ENCODE measurements at places on chromosomes 2 and 18. TPM values are rescaled to one million over a fixed set of nuclear protein-coding genes. Genes with fewer than 3 reads are reported as not detected.

DNA sequence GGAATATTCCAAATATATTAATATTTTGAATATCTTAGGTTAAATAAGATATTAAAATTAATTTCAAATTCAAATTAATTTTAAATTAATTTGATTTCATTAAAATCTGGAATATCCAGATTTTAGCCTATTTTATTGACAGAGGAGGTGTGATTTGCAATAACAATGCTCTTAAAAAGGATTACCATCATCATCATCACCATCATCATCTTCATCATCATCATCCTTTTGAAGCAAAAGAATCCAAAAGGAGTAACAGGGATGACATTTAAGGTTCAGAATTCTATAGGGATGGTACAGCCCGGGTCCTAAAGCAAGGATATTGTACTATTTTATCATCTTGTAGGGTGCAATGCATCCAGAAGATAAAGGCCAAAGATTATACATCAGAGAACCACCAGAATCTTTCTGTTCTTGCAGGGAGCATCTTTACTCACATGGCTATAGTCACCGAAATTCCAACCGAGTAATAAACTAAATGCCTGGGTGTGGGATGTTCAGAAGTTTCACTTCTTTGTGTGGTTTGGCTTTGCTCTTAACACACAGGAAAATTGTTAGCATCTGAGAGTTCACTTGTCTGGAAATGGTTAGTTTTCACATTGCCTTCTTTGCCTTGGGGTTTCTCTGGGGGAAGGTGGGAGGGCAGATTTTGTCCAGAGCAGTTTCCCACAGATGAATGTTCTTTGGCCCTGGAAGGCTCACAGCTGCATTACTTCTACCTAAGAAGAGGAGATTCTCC lies 99.1 kb upstream of the ITGA6 start:
- H3K36me3 ChIP-seq = no peaks in the 10 kb centered on the region
- DNase-seq = no peak
- no peak overlapping the region for H3K4me3 ChIP-seq
- no peak overlapping the region for H3K27ac ChIP-seq
- H3K4me1 ChIP-seq = no peaks in the 10 kb centered on the region
- no peaks in the 10 kb centered on the region for H3K27me3 ChIP-seq

- H3K36me3 ChIP-seq = no peaks in the 10 kb centered on the region
- peak overlapping the region; percentile 47 for H3K27ac ChIP-seq
- peak overlapping the region; percentile 64 for H3K4me3 ChIP-seq
- peaks cover 21% of the 10 kb centered on the region for H3K4me1 ChIP-seq
- DNase-seq = no peak
- peaks cover 53% of the 10 kb centered on the region for H3K27me3 ChIP-seq
These were observed 1.2 kb upstream of the CABLES1 start for GRCh38 chr18:23133860-23134779.

- peak overlapping the region; percentile 75 for H3K27ac ChIP-seq
- peaks cover 52% of the 10 kb centered on the region for H3K4me1 ChIP-seq
- H3K4me3 ChIP-seq = peak overlapping the region; percentile 86
- DNase-seq = peak; percentile 85
These were observed 1.3 kb downstream of the CEP68 start for GRCh38 chr2:65057391-65058052.

DNA sequence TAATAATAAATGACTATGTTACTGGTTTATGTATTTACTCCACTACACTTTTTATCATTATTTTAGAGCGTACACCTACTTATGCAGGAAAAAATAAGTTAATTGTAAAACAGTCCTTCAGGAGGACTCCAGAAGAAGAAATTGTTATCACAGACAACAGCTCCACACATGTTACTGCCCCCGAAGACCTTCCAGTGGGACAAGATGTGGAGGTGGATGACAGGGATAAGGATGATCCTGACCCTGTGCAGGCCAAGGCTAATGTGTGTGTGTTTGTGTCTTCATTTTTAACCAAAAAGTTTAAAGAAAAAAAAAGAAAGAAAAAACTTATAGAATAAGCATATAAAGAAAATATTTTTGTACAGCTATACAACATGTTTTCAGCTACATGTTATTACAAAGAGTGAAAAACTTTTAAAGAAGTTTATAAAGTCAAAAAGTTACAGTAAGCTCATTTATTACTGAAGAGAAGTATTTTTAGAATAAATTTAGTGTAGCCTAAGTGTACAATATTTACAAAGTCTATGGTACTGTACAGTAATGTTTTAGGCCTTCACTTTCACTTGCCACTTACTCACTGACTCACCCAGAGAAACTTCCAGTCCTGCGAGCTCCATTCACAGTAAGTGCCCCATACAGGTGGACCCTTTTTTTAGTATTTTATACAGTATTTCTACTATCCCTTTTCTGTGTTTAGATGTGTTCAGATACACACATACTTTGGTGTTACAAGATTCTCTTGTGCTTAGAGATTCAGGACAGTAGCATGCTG lies 7.5 kb downstream of the TGFBRAP1 start:
- no peaks in the 10 kb centered on the region for H3K27me3 ChIP-seq
- peaks cover 24% of the 10 kb centered on the region for H3K4me1 ChIP-seq
- H3K4me3 ChIP-seq = no peak overlapping the region
- H3K27ac ChIP-seq = no peak overlapping the region
- peaks cover 12% of the 10 kb centered on the region for H3K36me3 ChIP-seq
- DNase-seq = no peak

- no peak for DNase-seq
- no peaks in the 10 kb centered on the region for H3K4me1 ChIP-seq
- H3K36me3 ChIP-seq = no peaks in the 10 kb centered on the region
- H3K27ac ChIP-seq = no peak overlapping the region
- no peak overlapping the region for H3K4me3 ChIP-seq
These were observed 4.9 kb downstream of the KCNIP3 start for GRCh38 chr2:95301876-95302641.

DNA sequence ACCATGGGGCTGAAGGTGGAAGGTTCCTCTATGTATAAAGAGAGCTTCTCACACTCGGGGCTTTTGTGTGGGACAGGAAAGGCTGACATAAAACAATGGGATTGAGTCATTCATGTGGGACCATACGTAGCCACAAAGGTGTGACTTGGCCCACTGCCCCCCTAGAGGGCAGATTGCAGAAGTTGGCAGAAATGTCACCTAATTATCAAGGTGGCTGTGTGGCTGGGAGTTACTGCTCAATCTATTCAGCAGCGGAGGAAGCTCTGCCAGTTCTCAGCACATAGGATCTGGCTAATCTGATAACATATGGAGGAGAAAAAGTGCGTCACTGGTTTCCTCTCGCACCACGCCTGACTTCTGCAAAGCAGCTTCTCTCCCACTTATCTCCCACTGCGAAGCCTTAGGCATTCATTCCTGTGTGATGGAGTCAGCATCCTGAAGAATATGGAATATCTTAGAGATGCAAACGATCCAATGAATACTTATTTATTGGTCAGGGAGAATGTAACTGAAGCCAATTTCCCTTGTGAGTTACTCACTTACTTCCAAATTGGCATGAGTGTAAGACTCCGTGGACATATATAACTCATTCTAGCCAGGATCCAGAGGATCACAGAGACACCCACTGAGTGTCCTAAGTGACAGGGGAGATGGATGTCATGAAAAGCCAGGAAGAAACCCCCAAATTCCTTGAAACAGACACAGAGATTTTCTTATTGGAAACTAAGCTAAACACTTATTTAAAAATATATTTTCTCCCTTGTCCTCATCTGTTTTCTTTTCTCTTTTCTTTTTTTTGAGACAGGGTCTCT lies 344.8 kb downstream of the TGIF1 start:
- no peaks in the 10 kb centered on the region for H3K36me3 ChIP-seq
- H3K4me1 ChIP-seq = no peaks in the 10 kb centered on the region
- H3K27me3 ChIP-seq = peaks cover 2% of the 10 kb centered on the region

GRCh38 chr2:206211657-206212255 lies 52.1 kb downstream of the EEF1B2 start:
- peaks cover 17% of the 10 kb centered on the region for H3K27me3 ChIP-seq
- H3K27ac ChIP-seq = no peak overlapping the region
- no peaks in the 10 kb centered on the region for H3K36me3 ChIP-seq

- no peak overlapping the region for H3K27ac ChIP-seq
- peaks cover 13% of the 10 kb centered on the region for H3K27me3 ChIP-seq
- no peak overlapping the region for H3K4me3 ChIP-seq
- no peak for DNase-seq
These were observed 211.9 kb downstream of the ALPK2 start for GRCh38 chr18:58416704-58417683.

DNA sequence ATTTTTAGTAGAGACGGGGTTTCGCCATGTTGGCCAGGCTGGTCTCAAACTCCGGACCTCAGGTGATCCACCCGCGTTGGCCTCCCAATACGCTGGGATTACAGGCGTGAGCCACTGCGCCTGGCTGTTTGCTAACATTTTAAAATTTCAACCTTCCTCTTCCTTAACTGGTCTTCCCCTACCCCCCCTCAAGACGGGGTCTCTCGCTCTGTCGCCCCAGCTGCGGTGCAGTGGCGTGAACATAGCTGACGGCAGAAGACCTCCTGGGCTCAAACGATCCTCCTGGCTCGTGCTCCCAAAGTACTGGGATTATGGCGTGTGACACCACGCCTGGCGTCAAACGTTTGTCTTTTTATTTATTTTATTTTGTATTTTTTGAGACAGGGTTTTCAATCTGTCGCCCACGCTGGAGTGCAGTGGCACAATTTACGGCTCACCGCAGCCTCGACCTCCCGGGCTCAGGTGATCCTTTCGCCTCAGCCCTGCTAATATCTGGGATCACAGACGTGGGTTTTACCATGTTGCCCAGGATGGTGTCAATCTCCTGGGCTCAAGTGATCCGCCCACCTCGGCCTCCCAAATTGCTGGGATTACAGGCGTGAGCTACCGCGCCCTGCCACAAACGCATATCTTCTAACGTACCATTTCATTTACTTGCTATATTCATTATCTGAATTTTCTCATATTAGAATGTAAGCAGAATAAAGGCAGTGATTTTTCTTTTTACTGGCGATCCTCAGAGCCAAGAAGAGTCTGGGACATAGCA lies 984 bp upstream of the MSH2 start:
- peaks cover 20% of the 10 kb centered on the region for H3K36me3 ChIP-seq
- peak overlapping the region; percentile 97 for H3K4me3 ChIP-seq
- H3K27me3 ChIP-seq = no peaks in the 10 kb centered on the region
- H3K27ac ChIP-seq = peak overlapping the region; percentile 93
- peaks cover 26% of the 10 kb centered on the region for H3K4me1 ChIP-seq
- DNase-seq = no peak

DNA sequence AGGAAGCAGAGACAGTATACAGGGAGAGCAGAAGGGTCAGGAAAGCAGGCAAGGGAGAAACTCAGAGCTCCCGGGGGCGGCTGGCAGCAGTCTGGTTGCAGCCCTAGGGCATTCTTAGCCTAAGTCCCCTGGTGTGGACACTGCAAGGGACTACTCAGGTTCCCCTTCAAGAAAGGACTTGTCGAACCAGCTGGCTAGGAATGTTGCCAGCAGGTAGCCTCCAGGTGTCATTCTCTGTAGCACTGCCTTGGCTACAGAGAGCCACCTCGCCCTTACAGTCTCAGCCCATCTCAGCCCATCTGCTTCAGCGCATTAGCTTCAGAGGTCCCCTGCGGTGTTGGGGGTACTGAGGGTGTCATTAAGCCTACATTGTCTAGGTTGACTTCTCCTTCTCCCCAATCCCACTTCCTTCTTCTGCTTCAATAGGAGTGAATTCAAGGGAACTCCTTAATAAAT lies 11.3 kb upstream of the TMSB10 start:
- H3K36me3 ChIP-seq = peaks cover 7% of the 10 kb centered on the region
- H3K27ac ChIP-seq = peak overlapping the region; percentile 75
- H3K27me3 ChIP-seq = no peaks in the 10 kb centered on the region
- H3K4me3 ChIP-seq = peak overlapping the region; percentile 35

The ASPRV1 gene
- 1.8 TPM for total RNA-seq

The GALNT3 gene
- total RNA-seq = 11.3 TPM

The GLS gene
- 191 TPM for total RNA-seq

The FBXO36 gene
- total RNA-seq = 0.54 TPM

All from activated CD8-positive, alpha-beta memory T cell treated with anti-CD3 and anti-CD28 coated beads, Interleukin-2, amount 10 ng/mL, durations not matched to agents 7 days and 5 days (primary cell).